Activated CD4-positive, alpha-beta T cell treated with anti-CD3 and anti-CD28 coated beads, Interleukin-2, amount 50 U/mL, for 16 hours (primary cell): ENCODE measurements at places on chromosomes 1 and 21.
A peak's percentile ranks its signal among the peaks of the same experiment; 100 is the strongest.

- DNase-seq, result no peak
Observed at GRCh38 chr1:244356376-244356775, 95.3 kb downstream of the ADSS2 start.

DNA sequence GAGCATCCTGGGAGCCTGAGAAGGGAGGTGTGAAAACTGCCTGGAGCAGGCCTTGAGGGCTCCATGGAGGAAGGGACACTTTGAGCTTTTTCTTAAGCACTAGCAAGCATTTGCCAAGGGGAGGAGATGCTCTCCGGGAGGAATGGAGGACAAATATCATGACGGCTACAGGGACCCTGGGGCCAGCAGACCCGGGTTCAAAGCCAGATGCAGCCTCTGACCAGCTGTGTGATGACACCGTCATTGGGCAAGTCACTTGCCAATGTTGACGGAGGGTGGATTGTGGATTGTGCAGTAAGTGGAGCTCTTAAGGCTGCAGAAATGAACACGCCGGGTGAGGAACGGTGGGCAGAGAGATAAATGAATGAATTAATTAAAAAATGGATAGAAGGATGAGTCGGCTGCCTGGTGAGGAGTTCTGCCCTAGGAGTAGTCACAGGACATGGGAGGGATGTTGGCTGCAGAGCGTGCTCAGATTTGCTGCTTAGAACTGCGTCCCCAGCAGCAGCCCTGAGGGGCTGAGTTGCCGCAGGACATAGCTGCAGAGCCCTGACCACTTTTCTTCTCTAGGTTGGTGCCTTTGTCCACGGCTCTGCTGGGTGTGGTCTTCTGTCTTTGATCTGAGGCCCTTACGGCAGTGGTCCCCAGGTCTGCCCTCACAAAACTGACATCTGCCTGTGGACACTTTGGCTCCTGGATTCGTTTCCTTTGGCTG is 507.6 kb downstream of the NPHP4 start:
- DNase-seq, result no peak

DNA sequence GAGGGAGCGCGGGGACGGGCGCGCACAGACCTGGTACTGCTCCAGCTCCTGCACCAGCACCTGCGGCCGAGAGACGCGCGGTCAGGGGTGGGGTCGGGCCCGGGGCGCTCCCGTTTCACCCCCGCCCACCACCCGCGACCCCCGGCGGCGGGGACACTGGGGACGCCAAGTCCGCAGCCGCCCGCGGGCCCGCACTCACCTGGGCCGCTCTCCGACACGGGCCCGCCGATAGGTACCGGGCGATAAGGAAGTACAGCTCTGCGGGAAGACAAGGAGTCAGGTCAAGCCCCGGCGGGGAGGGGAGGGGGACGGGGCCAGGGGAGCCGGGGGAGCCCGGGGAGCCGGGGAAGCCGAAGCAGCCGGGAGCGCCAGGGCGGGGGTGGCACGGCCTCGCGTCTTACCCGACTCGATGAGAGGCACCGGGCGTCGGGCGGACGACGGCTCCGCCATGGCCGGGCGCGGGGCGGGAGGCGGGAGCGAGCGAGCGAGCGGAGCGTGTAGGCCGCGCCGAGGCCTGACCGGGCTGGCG is 326 bp downstream of the BRWD1 start:
- DNase-seq, result peak; percentile 14

GRCh38 chr1:43276673-43277072 is 6.9 kb downstream of the TMEM125 start:
- no peak for DNase-seq

- DNase-seq, result no peak
Observed at GRCh38 chr21:39803393-39803792, 58.4 kb downstream of the IGSF5 start.
